ENCODE measurements at places on chromosomes 4 and X.

GRCh38 chrX:27981349-27981748 is at the start of gene DCAF8L1:
TSS of gene DCAF8L1 (minus strand) at chrX:27981449. CDS start at chrX:27981334, 115 bp downstream.
- no peak for DNase-seq

GRCh38 chr4:188887905-188888304 is 748.7 kb downstream of the TRIML1 start:
- DNase-seq = no peak

- DNase-seq = no peak
Observed at GRCh38 chr4:181998398-181999295, 244.6 kb upstream of the TENM3 start.

GRCh38 chr4:185743722-185744487 is 68.1 kb downstream of the SORBS2 start:
- DNase-seq = no peak

DNA sequence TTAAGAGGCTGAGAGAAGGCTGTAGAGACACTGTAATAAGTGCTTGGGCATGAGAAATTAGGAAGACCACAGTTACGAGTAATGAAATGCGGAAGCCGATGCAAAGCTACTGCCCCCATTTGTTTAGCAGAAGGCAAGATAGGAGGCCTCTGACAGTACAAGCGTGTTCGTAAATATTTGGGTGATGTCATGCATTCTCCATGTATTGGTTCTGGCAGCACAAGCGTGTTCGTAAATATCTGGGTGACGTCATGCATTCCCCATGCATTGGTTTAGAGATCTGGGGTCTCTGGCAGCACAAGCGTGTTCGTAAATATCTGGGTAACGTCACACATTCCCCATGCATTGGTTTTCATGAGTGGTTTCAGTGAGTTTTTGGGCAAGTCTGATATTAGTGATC is 661.5 kb upstream of the FRG1 start:
- no peak for DNase-seq

- DNase-seq = no peak
Observed at GRCh38 chrX:14956813-14957582, 83.8 kb downstream of the MOSPD2 start.

DNA sequence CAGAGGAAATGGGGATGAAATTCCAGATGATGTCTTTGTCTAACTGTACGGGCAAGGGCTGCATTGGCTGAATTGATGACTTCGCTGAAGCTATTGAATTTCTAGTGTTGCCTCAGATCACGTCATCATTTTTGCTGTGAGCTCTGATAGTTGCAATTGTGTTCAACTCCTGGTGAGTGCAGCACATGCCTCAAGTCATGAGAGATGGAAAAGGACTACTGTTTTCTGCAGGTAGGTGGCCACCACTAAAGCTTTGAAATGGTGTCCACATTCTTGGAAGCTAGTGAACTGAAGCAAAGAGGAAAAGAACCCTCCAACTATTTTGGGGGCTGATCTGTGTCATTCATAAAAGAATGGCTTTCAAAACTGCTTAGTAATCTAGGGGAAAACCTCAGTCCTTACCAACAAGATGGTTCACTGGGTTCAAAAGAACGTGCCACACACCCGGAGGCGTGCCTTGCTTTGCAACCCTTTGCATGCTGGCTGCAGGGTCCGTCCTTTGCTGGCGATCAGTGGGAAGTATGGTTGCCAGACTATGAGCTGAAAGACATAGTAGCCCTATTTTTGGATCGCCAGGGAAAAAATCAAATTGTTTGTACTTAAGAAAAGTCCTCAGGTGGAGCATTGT is 88.1 kb upstream of the STOX2 start:
- DNase-seq = no peak

GRCh38 chrX:41823402-41823801 is 99.4 kb downstream of the GPR82 start:
- DNase-seq = no peak
